ENCODE measurements at places on chromosomes 4 and X.

DNA sequence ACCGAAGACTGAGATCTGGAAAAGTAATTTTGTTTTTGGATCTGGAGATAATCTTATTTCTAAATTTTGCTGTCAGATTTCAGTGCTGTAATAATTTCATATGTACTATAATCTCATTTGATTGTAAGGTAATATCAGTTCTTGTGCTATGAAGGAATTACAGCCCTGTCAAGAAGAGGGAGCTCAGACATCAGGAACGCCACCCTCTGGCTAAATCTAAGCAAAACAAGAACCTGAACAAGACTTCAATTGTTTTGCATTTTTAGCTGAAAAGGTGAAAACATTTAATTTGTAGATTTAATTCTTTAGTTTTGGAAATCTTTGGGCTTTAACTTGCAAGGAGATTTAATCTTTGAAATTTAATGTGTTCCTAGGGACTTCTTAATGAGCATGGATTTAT, 525.4 kb upstream of the HS3ST1 start:
- no peak for DNase-seq

GRCh38 chr4:158203929-158204328, 6.4 kb upstream of the TMEM144 start:
- DNase-seq, result no peak

- DNase-seq, result no peak
Measured at GRCh38 chr4:152052451-152053057, 291.7 kb upstream of the GATB start.

DNA sequence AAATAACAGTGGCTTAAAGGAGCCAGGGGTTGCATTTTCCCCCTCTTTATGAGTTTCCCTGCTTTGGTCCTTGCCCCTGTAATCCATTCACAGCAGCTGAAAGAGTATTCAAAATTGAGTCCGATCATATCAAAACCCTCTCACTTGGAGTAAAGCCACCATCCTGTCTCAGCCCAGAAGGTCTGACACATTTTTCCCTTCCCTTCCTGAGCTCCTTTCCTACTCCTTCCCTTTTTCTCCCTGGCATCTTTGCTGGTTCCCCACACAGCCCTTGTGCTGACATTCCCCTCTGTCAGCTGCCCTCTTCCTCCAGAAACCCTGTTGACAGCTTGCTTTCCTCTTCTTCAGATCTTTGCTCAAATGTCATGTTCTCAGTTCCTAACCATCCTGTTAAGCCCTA, 295.6 kb downstream of the EVC2 start:
- DNase-seq, result no peak

DNA sequence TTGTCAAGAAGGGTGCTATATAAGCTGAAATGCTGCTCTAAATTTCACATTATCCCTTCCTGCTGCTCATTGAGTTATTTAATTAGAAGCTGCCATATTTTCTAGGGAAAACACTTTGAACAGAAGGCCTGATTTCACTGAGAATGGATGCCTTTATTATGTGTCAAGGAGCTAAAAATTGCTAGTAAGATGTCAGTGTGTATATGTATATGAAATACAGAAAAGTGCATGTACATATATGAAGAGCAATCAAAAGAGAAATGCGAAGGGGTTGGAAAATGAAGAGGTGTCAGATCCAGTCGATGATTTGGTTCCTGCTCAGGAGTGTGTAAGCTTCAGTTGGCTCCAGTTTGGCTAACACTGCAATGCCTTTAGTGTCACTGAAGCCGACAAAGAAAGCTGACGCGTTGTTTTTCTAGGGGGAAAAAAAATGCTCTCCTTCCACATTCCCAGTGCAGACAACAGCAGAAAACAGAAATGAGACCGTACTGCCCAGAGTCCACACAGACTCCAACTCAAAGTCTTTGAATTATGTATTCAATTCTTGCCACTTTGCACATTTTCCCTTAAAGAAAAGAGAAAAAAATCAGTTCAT, 154.2 kb downstream of the NHS start:
- no peak for DNase-seq

DNA sequence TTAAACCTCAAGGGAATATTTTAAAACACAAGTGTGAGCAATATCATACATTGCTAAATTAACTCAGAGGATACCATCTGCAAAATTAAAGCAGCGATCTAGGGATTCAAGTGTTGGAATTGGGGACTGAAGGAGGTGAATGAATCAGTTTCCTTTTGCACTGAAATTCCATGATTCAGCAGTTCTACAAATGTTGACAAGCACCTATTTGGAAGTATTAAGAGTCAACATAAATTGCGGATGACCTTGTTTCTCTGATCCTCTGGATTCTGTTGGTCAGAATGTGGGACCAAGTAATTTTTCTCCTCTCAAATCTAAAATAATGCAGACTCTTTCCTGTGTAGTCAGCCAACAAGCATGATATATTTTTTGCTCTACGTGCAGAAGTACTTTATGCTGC, 78.8 kb downstream of the LDB2 start:
- DNase-seq, result no peak

GRCh38 chrX:3699821-3700381, 13.5 kb downstream of the PRKX start:
- no peak for DNase-seq

DNA sequence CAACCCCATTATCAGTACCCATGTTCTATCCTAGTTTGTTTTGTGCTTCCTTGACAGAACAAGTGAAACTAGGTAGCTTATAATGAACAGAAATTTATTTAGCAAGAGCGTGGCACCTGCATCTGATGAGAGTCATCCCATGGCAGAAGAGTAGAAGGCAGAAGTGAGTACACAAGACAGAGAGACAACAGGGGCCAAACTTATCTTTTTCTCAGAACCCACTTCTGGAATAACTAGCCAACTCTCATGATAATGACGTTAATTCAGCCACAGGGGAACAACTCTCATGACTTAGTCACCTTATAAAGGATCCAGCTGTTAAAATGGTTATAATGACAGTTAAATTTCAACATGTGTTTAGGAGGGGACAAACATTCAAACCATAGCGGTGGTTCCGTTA, 644.9 kb downstream of the TECRL start:
- DNase-seq, result no peak

DNA sequence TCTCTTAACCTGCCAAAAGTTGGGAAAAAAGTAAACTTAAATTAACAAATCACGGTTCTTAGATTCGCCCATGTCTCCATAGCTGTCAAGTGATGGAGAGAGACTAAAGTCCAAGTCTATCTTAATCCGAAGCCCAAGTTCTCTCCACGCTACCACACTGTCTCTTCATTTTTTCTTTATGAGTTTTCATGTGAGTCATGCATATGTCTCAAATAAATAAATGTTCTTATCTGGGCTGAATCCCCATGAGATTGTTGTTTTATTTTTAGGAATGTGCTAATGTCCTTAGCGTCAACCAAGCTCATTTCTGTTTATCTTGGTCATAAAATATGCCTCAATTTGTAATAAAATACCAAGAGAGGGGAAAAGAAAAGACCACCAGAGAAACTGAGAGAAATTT, 169.3 kb downstream of the RCHY1 start:
- no peak for DNase-seq

DNA sequence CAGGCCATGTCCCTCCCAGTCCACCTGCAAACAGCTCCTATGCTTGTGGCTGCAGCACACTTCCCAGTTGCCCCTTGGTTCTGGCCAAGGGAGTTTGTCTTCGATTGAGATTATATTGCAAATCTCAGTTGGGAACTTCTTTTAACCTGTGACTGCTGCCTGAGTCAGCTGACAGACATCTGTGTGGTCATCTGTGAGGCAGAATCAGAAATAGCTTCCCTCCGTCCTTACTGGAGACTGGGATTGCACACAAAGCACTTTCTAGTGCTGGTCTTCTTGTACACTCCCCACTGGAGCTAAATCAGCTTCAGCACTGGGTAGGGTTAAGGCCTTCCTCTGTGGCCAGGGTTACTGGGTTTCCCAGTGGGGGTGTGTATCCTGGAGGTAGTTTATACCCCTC, 34.3 kb downstream of the ZNF330 start:
- no peak for DNase-seq

- DNase-seq, result no peak
Measured at GRCh38 chr4:20487446-20487845, 212.8 kb upstream of the PACRGL start.

GRCh38 chr4:185719500-185719858, 92.5 kb downstream of the SORBS2 start:
- DNase-seq, result no peak

GRCh38 chr4:155639704-155640523, 26.7 kb upstream of the GUCY1A1 start:
- DNase-seq, result no peak

- no peak for DNase-seq
Measured at GRCh38 chr4:4514786-4515185, 27.1 kb downstream of the STX18 start.

DNA sequence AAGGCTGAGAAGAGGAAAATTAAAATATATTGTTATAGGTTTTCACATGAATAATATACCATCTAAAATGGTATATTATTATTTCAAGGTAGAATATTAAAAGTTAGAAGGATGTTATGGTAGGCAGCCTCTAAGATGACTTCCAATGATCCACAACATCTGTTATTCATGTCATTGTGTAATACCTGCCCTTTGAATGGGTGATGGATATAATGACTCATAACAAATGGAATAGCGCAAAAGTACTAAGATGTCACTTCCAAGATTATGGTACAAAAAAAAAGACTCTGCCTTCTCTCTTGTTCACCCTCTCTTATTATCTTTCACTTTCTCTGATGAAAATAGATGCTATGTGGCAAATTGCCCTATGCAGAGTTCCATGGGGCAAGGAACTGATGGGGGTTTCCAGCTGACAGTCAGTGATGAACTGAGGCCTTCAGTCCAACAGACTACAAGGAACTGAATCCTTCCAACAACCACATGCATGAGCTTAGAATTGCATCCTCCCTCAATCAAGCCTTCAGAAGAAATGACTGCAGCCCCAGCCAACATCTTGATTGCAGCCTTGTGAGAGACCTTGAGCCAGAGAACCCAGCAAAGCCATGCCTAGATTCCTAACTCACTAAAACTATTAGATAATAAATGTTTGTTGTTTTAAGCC, 57.7 kb downstream of the HS6ST2 start:
- no peak for DNase-seq

GRCh38 chrX:11272290-11272689, 20.9 kb upstream of the AMELX start:
- DNase-seq, result no peak

GRCh38 chrX:42770566-42770965, 7.4 kb downstream of the PPP1R2C start:
- no peak for DNase-seq

- no peak for DNase-seq
Measured at GRCh38 chr4:140876615-140877364, 120.6 kb upstream of the TBC1D9 start.

GRCh38 chr4:117400039-117400835, 314.9 kb upstream of the TRAM1L1 start:
- no peak for DNase-seq

DNA sequence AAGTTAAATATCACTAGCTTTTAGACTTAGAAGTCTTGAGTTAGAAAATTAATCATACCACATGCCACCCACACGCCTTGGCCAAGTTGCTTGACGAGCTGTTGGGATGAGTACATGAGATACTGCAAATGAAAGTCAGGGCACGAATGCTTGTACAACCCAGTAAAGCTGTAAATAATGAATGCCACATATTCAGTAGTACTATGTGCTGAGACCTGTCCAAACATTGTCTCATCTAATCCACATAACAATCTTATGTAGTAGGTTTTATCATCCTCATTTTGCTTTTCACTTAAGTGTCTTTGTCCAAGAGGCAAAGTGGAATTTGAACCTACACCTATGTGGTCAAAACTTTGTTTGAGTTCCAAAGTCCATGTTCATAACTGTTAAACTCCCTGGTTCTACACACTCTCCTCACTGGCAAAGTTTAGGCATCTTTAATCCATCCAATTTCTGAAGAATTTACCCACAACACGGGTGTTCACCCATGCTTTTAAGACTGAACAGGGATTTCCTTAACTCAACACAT, 74.1 kb downstream of the LDB2 start:
- DNase-seq, result no peak

GRCh38 chr4:11367371-11367770, 61.3 kb downstream of the HS3ST1 start:
- no peak for DNase-seq

DNA sequence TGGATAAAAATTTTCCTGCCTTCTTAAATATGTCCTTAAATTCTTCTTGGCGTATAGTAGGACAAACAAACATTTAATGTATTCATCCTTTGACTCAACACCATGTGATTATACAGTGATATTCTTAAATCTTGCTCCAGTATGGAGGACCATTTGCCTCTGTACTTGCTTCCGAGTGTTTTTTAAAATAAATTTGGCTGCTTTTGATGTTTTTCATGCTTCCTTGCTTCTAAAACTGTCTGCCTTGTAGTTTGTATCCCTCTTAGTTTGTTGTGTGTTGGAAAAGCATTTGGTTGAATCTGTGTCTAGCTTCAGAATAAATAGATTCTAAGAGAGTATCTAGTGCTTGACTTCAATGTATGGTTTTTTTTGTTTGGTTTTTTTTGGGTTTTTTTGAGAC, 12.3 kb downstream of the ING2 start:
- DNase-seq, result no peak

DNA sequence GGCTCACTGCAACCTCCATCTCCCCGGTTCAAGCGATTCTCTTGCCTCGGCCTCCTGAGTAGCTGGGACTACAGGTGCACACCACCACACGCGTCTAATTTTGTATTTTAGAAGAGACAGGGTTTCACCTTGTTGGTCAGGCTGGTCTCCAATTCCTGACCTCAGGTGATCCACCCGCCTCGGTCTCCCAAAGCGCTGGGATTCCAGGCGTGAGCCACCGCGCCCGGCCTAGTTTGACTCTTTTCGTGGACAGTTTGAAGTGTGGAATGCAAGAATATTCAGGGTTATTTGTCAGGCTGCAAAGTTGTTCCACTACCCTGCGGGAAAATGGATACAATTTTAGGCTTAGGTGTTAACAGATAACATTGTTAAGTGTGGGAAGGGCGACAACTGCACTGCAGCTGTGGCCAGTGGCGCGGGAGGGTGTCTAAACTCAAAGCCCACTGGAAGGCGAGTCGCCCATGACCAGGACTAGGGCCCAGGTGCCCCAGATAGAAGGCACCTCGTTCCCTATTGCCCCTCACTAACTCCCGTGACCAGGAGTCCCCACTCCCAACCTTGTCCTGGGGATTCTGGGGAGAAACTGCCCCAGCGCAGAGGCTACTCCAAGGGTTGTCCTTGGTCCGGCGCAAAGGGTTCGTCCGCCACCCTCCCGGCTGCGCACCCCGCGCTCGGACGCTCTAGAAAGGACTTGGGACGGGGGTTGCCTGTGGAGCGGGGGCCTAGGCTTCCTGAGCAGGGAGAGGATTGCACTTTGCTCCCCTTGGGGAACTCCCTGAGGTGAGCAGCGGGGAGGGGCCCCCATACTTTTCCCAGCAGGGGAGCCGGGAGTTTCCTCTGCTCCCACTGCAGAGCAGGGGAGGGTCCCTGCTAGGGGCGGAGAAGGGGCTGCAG, 1.1 kb upstream of the CD99 start:
- DNase-seq, result no peak

DNA sequence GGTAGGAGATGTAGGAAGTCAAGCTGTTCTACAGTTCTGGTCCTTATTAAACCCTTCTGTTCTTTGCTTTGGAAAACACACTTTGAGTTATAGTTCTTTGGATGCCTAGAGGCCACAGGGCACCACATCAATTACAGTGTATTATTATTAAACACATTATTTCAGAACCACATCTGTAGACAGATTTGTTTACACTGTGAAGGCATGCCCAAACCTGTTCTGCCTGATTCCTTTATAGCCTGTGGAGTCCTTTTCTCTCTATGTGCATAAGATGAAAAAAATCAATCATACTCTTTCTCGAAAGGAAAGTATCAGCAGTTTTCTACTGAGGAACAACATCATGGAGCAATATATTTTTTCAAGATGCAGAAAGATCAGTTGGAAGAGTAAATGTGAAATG, 371.3 kb upstream of the INTU start:
- no peak for DNase-seq

Data from stimulated activated CD8-positive, alpha-beta memory T cell treated with anti-CD3 and anti-CD28 coated beads, Interleukin-7, amount 100 ng/mL, for 1 hour (primary cell).